ENCODE measurements at places on chromosomes 3 and 15.

DNA sequence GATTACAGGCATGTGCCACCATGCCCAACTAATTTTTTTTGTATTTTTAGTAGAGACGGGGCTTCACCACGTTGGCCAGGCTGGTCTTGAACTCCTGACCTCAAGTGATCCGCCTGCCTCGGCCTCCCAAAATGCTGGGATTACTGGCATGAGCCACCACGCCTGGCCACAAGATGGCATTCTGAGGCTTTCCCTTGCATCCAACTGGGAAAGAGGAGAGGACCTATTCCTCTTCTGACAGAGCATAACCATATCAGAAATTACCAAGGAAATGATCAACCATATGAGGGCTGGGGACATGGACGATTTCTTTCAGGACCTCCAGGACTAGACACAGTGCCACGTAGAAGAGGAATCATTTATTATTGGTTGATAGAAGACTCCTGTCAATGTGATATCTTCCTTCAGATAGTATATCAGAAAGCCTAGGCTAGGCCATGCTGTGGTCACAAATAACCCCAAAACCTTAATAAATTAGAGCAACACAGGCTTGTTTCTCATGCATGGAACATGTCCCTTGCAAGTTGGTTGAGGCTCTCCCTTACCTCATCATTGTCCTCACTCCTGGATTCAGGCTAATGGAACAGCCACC is 372.3 kb upstream of the IL12A start:
- no peak for DNase-seq

- no peak for DNase-seq
Measured at GRCh38 chr3:140748903-140749302, 71.0 kb downstream of the TRIM42 start.

GRCh38 chr3:184255291-184256039 is 5.9 kb downstream of the CAMK2N2 start:
- no peak for DNase-seq

GRCh38 chr3:27089645-27090044 is 279.5 kb downstream of the NEK10 start:
- no peak for DNase-seq

- no peak for DNase-seq
Measured at GRCh38 chr3:153290268-153291015, 128.4 kb downstream of the RAP2B start.

GRCh38 chr3:15309662-15310335 is 22.6 kb downstream of the SH3BP5 start:
- no peak for DNase-seq

DNA sequence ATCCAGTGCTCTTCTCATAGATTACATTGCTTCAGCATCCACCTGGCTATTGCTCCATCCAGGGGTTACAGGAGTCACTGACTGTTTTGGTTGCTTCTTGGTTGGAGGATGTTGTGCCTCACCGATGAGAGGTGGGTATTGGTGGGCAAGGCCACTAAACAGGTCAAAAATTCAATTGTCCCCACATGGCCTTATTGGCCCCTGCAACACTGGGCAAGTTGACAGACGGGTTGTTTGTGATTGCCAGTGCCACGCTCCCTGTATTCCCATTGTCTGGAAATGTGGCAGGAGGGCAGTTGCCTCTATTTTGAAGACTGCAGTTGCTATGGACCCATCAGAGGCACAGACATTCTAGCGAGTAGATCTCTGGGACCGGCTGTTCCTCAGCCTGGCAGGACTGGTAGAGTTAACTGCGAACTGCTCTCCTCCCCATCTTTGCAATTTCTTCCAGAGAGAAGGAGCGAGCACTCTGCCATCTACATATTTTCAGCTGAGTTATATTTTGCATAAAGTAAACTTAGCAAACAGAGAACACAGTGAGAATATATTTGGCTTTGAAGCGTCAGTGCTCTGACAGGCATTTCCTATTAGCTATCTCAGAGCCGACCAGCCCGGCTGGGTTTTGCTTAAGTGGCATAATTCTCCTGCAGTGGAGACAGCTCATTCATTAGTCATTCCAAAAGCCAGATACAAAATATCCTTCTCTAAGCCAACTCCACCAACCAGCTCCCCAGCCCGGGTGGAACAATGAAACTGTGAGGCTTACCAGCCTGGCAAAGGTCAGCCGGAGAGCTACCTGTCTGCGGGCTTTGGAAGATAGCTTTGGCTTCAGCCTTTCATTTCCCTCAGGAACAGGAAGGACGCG is 26.0 kb upstream of the MAGEF1 start:
- DNase-seq, result no peak

DNA sequence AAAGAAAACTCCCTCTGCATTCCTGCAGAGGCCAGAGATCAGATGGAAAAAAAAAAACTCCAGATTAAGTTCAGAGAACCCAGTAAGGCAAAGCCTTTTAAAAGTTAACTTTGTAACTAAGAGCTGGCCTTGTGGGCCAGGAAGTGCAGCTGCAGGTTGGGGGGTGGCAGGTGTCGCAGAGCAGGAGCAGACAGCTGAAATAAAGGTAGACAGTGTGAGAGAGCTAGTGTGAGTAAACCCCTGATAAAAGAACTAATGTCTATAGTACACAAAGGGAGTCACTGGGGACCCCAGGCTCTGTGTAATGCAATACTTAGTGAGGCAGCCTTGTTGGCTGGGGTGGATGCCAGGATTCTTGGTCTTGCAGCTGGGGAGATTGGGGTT is 42.1 kb downstream of the PPCDC start:
- DNase-seq, result no peak

DNA sequence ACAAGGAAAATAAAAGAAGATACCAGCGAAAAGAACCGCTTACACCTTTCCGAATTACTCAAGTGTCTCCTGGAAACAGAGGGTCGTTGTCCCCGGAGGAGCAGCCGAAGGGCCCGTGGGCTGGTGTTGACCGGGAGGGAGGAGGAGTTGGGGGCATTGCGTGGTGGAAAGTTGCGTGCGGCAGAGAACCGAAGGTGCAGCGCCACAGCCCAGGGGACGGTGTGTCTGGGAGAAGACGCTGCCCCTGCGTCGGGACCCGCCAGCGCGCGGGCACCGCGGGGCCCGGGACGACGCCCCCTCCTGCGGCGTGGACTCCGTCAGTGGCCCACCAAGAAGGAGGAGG is 325 bp downstream of the ALCAM start:
- DNase-seq, result no peak

- no peak for DNase-seq
Measured at GRCh38 chr3:145518639-145519038, 642.3 kb downstream of the PLOD2 start.

DNA sequence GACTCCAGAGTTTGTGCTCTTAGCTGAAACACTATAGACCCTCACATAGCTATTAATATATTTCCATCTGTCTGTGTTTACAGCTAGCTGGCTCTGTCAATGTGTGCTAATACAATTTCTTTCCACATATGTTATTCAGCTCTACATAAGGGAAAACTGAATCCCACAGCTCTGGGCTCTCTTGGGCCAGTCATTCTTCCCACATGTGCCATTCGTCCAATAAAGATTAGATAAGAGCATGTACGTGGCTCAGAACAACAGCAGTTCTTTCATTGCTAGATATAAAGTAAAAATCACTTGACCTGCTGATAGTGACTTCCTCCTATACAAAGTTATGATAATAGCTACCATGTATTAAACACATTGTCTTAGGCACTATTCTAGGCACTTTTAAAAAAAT is 2.8 kb upstream of the ILDR1 start:
- no peak for DNase-seq

GRCh38 chr3:175879417-175879816 is 1020.3 kb downstream of the NAALADL2 start:
- DNase-seq, result no peak

- DNase-seq, result no peak
Measured at GRCh38 chr3:102449341-102449740, 14.5 kb downstream of the ZPLD1 start.

DNA sequence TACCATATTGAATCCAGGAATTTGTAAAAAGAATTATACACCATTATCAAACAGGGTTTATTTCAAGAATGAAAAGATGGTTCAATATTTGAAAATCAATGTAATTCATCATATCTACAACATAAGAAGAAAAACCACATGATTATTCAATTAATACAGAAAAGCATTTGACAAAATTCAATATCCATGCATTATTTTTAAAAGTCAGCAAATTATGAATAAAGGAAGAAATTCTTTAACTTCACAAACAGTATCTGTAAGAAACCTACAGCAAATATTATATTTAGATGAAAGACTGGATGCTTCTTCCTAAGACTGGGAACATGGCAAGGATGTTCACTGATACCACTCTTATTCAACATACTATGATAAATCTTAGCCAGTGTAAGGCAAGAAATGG is 41.3 kb upstream of the TCAIM start:
- no peak for DNase-seq

GRCh38 chr15:63462088-63462487 is 42.3 kb upstream of the USP3 start:
- DNase-seq, result no peak

GRCh38 chr3:150930839-150931238 is 25.6 kb upstream of the MINDY4B start:
- DNase-seq, result no peak
